HS-27A (cell line): ENCODE measurements at places on chromosomes 4 and X.
A peak's percentile ranks its signal among the peaks of the same experiment; 100 is the strongest.

DNA sequence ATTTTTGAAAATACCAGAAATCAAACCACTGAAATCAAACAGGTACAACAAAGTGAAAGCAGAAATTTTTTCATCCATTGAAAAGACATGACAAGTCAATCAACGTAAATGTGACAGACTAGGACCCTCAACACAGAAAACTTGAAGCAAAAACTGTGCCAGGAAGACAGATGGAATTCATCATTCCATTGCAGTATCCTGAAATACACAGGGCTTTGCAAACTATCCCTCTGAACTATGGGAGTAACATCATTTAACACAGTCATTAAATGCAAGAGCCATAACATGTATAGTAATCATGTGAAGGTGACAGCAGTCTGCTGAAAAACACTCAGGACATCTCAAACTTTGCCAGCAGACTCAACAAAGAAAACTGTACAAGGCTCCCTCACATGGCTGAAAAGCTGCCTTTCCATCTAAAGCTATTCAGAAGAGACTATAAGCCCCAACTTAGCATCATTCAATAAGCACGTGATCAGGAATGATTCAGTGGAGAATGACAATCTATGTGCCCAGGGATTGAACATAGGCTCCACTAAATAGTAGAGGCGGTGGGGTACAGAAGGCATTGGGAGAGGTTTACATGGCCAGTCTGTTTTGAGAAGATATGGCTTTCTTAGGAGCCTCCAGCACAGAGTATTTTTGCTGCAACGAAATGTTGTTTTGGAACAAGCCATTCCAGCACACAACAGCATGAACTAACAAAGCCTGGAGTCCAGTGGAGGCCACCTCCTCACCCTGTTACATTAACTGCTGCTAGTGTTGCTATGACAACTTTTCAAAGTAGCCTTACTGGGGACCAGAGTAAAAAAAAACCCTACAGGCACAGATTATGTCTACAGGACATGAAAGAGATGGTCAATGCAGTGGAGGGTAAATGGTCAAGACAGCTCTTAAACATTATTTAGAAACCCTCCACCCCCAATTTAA lies 274.5 kb upstream of the NOCT start:
- DNase-seq: no peak

- DNase-seq: no peak
Measured at GRCh38 chrX:136162827-136163570, 15.7 kb downstream of the FHL1 start.

DNA sequence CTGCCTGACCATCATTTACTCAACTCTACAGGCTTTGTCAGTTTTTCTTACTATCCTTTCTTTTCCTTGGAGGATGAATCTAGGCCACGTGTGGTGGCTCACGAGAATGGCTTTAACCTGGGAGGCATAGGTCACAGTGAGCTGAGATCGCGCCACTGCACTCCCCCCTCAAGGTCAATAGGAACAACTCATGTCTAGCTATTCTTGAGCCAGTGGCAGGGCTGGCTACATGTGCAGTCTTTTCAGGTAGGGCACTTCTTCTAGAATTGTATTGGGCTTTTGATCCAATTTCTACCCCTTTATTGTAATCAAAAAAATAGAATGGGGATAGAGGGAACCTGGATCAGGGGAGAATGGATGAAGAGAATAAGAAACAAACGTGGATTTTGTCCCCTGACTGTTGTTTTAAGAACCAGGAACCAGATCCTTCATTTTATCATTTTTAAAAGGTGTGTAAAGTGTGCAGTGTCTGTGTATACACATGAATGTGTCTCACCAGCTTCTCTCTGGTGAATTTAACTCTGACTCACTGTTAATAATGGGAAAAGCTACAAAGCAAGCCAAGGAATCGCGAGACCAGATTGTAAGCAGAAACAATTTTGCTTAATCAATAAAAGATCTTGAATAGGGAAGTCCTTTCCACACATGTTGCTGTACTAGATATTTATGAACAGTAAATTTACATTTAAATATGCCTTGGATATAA lies 283.9 kb upstream of the GPC4 start:
- DNase-seq: no peak

GRCh38 chrX:139039041-139039440 lies 327.5 kb upstream of the FGF13 start:
- no peak for DNase-seq

DNA sequence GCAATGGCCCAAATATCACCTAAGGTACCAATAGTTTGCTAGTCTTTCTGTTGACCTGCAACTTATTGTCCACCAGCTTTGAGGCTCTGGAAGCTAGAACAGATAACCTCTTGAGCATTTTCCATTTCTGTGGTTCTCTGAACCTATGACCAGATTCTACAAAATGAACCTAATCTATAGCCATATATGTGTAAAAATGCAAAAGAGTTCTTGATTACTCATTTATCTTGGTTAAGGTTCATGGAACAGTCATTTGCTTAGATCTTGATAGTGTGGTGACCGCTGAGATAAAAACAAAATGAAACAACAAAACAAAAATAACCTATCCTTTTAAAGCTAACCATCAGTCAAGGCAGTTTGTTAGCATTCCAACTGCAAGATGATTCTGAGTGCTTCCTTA lies 9.3 kb upstream of the GATB start:
- DNase-seq: no peak

DNA sequence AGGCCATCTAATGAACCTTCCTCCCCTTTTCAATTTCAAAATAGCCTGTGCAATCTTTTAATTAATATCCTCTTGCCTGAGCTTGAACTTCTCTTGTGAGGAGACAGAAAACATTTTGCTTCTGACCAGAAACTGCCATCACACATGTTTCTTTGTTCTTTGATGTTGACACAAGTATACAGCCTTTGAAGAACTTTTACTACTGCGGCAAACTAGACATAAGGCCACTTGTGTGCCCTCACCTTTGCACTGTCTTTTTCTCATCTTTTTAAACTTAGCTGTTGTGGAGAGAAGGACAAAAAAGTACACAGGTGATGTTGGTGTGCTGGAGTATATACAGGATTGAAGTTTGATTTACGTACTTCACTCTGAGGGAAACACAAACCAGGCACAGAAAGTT lies 116.3 kb upstream of the C1GALT1C1 start:
- no peak for DNase-seq

DNA sequence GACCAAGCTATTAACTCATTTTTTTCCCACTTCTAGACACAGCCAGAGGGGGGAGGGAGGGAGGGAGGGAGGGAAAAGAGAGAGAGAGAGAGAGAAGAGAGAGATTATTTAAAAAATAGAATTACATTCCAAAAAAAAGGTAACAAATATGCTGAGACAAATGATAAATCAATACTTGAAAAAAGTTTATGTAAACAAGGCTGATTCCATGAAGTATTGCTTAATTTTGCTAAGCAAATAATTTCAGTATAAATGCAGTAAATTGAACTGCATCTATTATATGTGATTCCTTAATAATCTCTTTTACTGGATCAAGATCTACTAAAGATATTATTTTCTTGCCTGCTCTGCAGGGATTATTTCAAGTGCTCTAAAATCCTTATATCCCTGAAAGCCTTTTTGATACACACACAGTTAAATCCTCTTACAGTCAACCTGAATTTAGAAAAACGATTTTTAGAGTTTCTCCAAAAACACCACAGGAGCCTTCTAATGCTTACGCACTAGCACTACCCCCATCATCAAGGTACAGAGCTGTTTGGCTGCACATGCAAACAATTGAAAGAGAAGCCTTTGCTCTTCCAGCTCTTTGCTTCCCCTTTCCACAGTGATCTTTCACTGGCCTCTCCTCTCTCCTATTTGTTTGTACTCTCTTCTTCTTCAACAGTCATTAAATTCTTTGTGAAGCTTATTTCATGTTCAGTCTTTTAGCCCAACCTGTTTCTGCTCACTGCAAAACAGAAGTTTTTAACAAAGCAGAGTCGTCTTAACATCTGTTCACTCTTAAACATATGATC lies 426.3 kb upstream of the FAM241A start:
- DNase-seq: no peak

DNA sequence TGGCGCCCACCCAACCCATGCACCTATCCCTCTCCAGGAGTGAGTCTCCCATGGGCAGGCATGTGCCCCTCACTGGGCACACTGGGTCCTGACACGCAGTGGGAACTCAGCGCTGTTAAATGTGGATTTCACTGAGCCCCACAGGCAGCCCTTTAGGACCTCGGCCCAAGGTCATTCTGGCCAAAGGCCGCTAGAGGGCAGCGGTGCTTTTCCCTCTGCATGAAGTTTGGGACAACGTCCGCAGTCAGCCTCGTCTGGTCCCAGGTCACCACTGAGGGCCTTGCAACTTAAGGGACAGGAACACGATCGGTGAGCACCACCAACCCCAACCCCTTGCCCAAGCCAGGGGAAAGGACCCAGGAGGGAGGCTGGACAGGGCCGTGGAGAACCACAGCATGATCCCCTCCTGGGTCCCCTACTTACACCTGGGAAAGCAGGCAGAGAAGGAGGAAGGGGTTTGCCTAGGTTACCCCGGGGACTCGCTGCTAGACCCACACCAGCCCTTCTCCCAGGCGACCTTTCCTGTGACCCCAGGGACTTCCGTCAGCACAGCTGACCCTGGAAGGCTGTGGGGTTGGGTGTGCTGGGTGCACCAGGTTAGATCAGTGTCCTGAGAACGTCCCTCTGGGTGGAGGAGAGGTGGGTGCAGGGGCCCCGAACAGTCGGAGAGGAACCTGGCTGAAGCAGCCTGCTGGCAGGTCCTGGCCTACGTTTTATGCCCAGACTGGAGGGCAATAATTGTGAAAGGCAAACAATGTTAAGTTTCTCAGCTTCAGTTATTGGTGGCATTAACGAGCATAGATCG lies 24.0 kb downstream of the CYTL1 start:
- peak; percentile 29 for DNase-seq

GRCh38 chr4:54032558-54033135 lies 31.8 kb downstream of the CHIC2 start:
- no peak for DNase-seq

GRCh38 chrX:85111347-85111746 lies 107.7 kb downstream of the APOOL start:
- no peak for DNase-seq

DNA sequence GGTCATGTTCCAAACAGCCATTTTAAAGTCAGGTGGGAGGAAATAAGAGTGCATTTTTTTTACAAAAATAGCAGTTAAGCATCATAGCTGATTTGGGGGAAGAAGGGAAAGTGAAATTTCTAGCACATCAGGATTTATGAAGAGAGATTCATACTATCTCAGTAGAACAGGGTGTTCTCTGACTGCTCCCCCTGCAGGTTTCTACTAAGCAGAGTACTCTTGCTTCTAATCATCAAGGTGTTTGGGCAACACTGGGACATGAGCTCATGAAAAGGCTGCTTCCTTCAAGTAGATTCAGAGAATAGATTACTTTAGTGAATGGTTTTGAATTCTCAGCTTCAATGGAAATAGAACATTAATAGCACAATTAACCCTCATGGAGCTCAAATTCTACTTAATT lies 591.4 kb upstream of the PCDH10 start:
- DNase-seq: no peak

DNA sequence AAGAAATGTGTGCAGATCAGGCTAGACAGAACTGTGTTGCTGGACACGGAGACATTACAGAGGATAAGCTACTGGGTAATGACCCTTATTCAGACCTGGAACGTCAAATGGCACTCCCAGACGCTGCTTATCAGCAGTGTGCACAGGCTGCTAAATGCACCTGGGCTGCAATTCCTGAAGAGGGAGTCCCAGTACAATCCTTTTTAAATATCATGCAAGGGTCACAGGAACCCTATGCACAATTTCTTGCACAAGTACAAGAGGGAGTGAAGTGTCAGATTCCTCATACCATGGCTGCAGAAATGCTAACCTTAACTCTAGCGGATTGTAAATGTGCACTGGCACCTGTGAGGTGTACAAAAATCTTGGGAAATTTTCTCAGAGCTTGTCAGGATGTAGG lies 16.9 kb downstream of the SPIN2B start:
- no peak for DNase-seq

GRCh38 chrX:12137951-12138360 lies 317 bp upstream of the FRMPD4 start:
- DNase-seq: no peak

GRCh38 chr4:141909541-141909940 lies 273.2 kb downstream of the IL15 start:
- DNase-seq: no peak

- no peak for DNase-seq
Measured at GRCh38 chrX:132118358-132118757, 9.5 kb downstream of the FRMD7 start.

GRCh38 chr4:818106-818921 lies 7.6 kb downstream of the CPLX1 start:
- DNase-seq: no peak

- DNase-seq: peak; percentile 83
Measured at GRCh38 chrX:110087485-110088356, 84.8 kb downstream of the TMEM164 start.

DNA sequence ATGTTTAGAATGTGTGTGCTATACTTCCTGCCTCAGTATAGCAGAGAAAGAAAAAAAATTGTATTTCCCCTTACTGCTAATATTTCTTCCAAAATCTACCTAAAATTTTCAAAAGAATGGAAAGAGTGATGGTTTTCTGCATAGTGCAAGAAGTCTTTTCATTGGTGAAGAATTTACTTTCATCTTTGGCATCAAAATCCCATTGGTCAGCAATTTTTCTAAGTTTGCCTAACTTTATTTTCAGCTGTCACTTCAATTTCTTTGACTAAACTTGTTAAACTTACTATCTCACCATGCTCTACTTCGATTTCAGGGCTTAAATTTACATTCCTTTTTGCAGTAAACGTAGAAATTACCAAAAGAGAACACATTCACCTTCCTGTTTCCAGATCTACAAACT lies 44.5 kb upstream of the MAGEB2 start:
- DNase-seq: no peak

- no peak for DNase-seq
Measured at GRCh38 chrX:99603091-99603814, 806.8 kb downstream of the PCDH19 start.

GRCh38 chr4:130760246-130760645 lies 1664.3 kb downstream of the C4orf33 start:
- no peak for DNase-seq

DNA sequence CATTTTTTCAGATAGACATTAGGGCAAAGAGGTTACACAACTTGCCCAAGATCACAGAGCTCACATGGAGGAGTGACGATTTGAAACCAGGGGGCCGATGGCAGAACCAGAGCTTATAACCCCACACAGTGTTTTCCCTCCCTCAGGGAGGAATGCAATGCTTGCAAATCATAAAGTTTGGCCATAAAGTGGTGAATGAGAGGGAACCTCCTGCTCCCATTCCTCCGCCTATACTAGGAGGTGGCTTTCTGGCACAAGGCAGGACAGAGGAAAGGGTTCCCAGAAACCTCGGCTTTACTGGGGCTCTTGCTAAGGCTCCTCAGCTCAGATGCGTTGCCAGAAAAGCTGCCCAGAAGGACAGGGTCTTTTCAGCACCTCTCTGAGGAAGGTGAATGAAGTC lies 19.3 kb downstream of the TMEM154 start:
- no peak for DNase-seq

DNA sequence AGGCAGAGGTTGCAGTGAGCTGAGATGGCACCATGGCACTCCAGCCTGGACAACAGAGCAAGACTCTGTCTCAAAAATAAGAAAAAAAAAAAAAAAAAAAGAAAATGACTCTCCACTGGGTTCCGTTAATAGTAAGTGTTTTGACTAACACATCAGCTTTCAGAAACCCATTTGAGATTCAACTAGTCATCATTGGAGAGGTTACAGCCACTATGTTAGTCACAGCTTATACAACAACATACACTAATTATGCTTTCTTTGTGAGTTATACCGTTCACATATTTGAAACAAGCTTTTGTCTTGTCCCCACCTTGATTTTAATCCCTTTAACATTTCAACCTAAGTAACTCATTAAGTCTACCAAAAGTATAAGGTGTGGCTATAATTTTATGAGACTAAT lies 48.2 kb downstream of the HADH start:
- no peak for DNase-seq

GRCh38 chrX:10634392-10635161 lies 14.2 kb upstream of the MID1 start:
- peak; percentile 66 for DNase-seq
